Transverse colon (tissue), 4 donors: ENCODE measurements at places on chromosomes 2 and 18.

GRCh38 chr2:173271825-173272224 is 82.8 kb upstream of the CDCA7 start:
- no peaks in the 10 kb centered on the region for H3K4me1 ChIP-seq
- no peak overlapping the region for H3K4me3 ChIP-seq
- H3K36me3 ChIP-seq: peaks cover 4% of the 10 kb centered on the region
- no peak for DNase-seq
- no peak overlapping the region for H3K27ac ChIP-seq
- no peaks in the 10 kb centered on the region for H3K27me3 ChIP-seq

GRCh38 chr2:136363470-136363869 is 245.5 kb upstream of the CXCR4 start:
- no peak overlapping the region for H3K4me3 ChIP-seq
- H3K27me3 ChIP-seq: no peaks in the 10 kb centered on the region
- no peak for DNase-seq

DNA sequence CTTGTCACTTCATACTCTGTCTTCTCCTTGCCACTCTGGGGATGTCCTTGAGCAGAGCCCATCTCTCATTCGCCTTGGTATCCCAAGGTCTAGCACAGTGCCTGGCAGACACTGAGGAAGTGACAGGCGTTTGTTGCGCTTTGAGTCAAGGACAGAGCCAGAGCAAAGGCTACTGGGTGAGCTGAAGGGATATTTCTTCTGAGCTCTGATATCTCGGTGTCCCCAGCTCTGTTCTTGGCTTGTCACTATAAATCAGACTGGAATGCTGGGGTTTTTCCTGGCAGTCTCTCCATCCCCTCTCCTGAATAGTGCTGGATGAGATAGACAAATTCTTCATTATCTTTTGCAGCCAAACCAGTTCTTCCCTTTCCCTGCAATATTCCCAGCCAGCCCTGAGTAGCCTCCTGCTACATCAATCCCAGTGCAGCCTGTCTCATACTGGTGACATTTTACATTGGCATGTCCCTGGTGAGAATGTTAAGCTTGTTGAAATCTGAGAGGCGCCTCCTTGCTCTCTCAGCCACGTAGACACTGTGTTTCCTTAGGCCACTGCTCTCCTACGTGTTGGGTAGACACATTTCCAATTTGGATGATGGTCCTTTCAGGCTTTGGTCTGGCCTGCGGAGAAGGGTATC is 61.7 kb downstream of the CTIF start:
- no peaks in the 10 kb centered on the region for H3K36me3 ChIP-seq
- DNase-seq: no peak
- no peak overlapping the region for H3K4me3 ChIP-seq
- no peaks in the 10 kb centered on the region for H3K4me1 ChIP-seq
- H3K27ac ChIP-seq: no peak overlapping the region

GRCh38 chr2:9167718-9168657 is 38.6 kb upstream of the ASAP2 start:
- H3K36me3 ChIP-seq: no peaks in the 10 kb centered on the region
- peaks cover 8% of the 10 kb centered on the region for H3K4me1 ChIP-seq
- no peak overlapping the region for H3K27ac ChIP-seq
- DNase-seq: no peak

GRCh38 chr2:204743393-204743960 is 198.2 kb downstream of the PARD3B start:
- no peaks in the 10 kb centered on the region for H3K27me3 ChIP-seq
- no peak overlapping the region for H3K27ac ChIP-seq
- DNase-seq: no peak
- no peak overlapping the region for H3K4me3 ChIP-seq
- H3K36me3 ChIP-seq: peaks cover 3% of the 10 kb centered on the region
- no peaks in the 10 kb centered on the region for H3K4me1 ChIP-seq

GRCh38 chr2:109282865-109283264 is 153.9 kb downstream of the SH3RF3 start:
- peaks cover 5% of the 10 kb centered on the region for H3K4me1 ChIP-seq
- no peaks in the 10 kb centered on the region for H3K36me3 ChIP-seq
- no peak overlapping the region for H3K27ac ChIP-seq
- no peaks in the 10 kb centered on the region for H3K27me3 ChIP-seq

DNA sequence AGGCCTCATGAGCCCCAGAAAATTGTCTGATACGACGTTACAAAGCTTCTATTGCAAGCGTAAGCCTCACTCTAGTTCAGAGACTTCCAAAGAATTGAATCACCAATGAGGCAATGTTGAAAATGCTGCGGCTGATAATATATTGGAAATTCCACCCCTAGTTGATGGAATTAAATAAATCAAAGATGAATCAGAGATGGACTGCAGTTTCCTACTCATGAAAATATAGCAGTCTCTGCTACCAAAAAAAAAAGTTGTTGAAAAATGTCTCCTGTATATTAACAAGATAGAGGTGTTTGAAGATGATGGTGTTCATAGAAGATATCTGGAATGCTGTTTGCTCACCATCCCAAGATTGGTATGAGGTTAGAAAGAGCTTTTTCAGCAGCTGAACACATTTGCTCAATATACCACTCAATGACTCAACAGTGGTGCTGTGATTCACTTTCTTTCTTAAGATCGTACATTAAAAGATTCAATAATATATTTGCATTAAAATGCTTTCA is 99.8 kb upstream of the ARHGAP28 start:
- no peaks in the 10 kb centered on the region for H3K36me3 ChIP-seq
- H3K4me3 ChIP-seq: no peak overlapping the region
- H3K27me3 ChIP-seq: no peaks in the 10 kb centered on the region
- DNase-seq: no peak
- H3K27ac ChIP-seq: no peak overlapping the region

- no peaks in the 10 kb centered on the region for H3K4me1 ChIP-seq
- H3K27ac ChIP-seq: no peak overlapping the region
- no peak for DNase-seq
Observed at GRCh38 chr2:11121099-11121822, 34.0 kb upstream of the SLC66A3 start.

DNA sequence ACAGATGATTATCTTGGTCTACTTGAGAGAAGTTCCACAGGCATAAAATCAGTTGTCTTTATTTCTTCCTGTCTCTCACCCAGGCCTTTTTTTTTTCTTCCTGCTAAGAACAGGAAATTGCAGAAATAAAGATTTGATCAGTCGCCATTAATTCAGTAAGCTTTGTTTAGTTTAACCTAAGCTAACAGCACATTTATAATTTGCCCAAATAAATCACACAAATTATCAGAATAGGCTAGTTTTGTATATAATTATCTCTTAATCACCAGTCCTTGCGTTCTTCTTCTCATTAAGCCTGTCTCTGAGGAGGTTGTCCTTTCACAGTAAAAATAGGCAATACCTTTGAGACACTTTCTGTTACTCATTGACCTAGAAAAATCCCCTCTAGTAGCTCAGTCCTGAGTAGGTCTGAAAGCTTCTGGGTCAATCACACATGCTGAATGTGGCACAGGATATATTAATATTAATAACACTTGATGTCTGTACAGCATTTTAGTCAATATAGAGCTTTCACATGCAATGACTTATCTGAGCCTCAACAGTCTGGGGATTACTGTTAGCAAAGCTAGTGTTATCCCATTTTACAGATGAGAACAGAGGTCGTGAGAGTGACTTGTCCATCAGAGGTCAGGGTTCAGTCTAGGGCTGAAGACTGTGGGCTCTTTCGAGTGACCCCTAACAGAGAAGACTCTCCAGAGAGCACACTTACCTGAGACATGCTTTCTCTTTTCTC is 11.2 kb upstream of the STK17B start:
- no peaks in the 10 kb centered on the region for H3K36me3 ChIP-seq
- no peak overlapping the region for H3K4me3 ChIP-seq
- no peaks in the 10 kb centered on the region for H3K27me3 ChIP-seq
- peaks cover 10% of the 10 kb centered on the region for H3K4me1 ChIP-seq
- H3K27ac ChIP-seq: peak overlapping the region; percentile 41

DNA sequence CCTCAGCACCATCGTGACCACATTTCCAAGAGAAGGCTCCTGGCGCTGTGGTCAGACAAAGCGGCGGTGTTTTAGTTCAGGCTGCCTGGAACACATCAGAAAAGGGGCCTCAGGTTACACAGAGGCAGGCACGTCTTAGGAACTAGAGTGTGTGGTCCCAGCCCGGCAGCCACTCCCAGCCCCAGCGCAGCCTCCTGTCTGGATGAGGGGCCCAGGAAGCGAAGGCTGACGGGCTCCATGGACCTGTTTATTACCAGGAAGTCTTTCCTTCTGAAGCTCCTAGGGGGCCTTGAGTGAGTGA is 10.0 kb upstream of the GPR55 start:
- no peaks in the 10 kb centered on the region for H3K27me3 ChIP-seq
- H3K4me3 ChIP-seq: no peak overlapping the region
- no peaks in the 10 kb centered on the region for H3K36me3 ChIP-seq

GRCh38 chr2:14197293-14197692 is 435.2 kb upstream of the LRATD1 start:
- DNase-seq: no peak
- H3K36me3 ChIP-seq: no peaks in the 10 kb centered on the region
- no peak overlapping the region for H3K4me3 ChIP-seq
- no peaks in the 10 kb centered on the region for H3K4me1 ChIP-seq

DNA sequence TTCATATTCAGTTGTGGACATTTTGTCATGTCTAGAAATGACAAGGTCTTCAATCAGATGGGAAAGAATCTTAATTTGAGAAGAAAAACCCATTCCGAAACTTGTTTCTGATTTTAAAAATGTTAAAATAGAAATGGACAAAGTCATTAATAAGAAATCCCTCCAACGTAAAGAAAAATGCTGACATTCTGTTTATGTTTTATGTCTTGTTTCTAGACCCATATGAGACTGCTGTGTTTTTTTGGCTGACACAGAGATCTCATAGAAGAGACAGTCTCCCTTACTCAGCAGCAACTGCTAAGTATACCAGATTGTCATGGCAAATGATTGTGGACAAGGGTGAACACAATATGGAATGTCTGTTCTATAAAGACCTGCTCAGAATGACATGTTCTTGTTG is 538.5 kb downstream of the ZEB2 start:
- H3K27ac ChIP-seq: no peak overlapping the region
- no peak overlapping the region for H3K4me3 ChIP-seq
- no peak for DNase-seq
- H3K4me1 ChIP-seq: no peaks in the 10 kb centered on the region
- H3K36me3 ChIP-seq: no peaks in the 10 kb centered on the region

DNA sequence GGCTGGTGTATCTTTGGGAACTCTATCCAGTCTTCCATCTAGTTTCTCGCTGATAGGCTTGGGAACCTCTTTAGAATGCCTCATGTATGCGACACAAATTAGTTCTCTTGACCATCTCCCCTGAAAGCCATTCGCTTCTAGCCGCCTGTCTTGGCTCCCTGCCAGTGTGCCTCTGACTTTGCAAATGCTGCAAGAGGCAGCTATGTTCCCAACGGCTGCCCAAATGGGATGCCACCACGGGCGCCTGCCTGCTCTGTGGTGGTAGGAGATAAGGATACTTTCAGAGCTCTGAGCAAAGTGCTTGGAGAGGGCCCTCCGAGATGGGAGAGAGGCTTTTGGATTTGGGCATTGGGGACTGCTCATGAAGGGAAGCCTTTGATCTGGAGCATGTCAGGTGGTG is 77.7 kb upstream of the IGFBP5 start:
- H3K27ac ChIP-seq: no peak overlapping the region
- no peak overlapping the region for H3K4me3 ChIP-seq
- no peaks in the 10 kb centered on the region for H3K36me3 ChIP-seq
- DNase-seq: no peak
- H3K27me3 ChIP-seq: no peaks in the 10 kb centered on the region

- no peaks in the 10 kb centered on the region for H3K27me3 ChIP-seq
- no peak overlapping the region for H3K4me3 ChIP-seq
- peaks cover 15% of the 10 kb centered on the region for H3K36me3 ChIP-seq
- H3K27ac ChIP-seq: no peak overlapping the region
Observed at GRCh38 chr2:9405636-9406035, 17.7 kb downstream of the ITGB1BP1 start.

GRCh38 chr18:67540559-67540958 is 24.0 kb upstream of the DSEL start:
- no peak for DNase-seq
- H3K27ac ChIP-seq: no peak overlapping the region
- no peak overlapping the region for H3K4me3 ChIP-seq
- no peaks in the 10 kb centered on the region for H3K27me3 ChIP-seq
- H3K36me3 ChIP-seq: no peaks in the 10 kb centered on the region

- no peak for DNase-seq
- no peak overlapping the region for H3K27ac ChIP-seq
- no peaks in the 10 kb centered on the region for H3K36me3 ChIP-seq
Observed at GRCh38 chr2:33529771-33530481, 53.5 kb downstream of the RASGRP3 start.

- no peaks in the 10 kb centered on the region for H3K36me3 ChIP-seq
- no peak overlapping the region for H3K27ac ChIP-seq
- H3K27me3 ChIP-seq: no peaks in the 10 kb centered on the region
- H3K4me1 ChIP-seq: peaks cover 6% of the 10 kb centered on the region
- no peak overlapping the region for H3K4me3 ChIP-seq
- DNase-seq: no peak
Observed at GRCh38 chr2:156896294-156896693, 361.2 kb upstream of the GALNT5 start.

GRCh38 chr2:109375656-109376055 is 238.1 kb downstream of the SEPTIN10 start:
- DNase-seq: no peak
- H3K36me3 ChIP-seq: no peaks in the 10 kb centered on the region
- H3K4me3 ChIP-seq: no peak overlapping the region
- H3K27me3 ChIP-seq: no peaks in the 10 kb centered on the region
- peak overlapping the region; percentile 23 for H3K27ac ChIP-seq
- H3K4me1 ChIP-seq: no peaks in the 10 kb centered on the region

GRCh38 chr18:54278615-54279014 is 9.3 kb downstream of the POLI start:
- H3K4me3 ChIP-seq: no peak overlapping the region
- no peaks in the 10 kb centered on the region for H3K4me1 ChIP-seq
- DNase-seq: no peak
- no peak overlapping the region for H3K27ac ChIP-seq
- H3K36me3 ChIP-seq: peaks cover 2% of the 10 kb centered on the region

GRCh38 chr2:25129901-25130520 is 38.4 kb downstream of the POMC start:
- H3K36me3 ChIP-seq: no peaks in the 10 kb centered on the region
- H3K27me3 ChIP-seq: peaks cover 16% of the 10 kb centered on the region
- peaks cover 13% of the 10 kb centered on the region for H3K4me1 ChIP-seq
- no peak overlapping the region for H3K27ac ChIP-seq
- DNase-seq: no peak

GRCh38 chr2:174607584-174607983 is 10.0 kb upstream of the WIPF1 start:
- no peaks in the 10 kb centered on the region for H3K27me3 ChIP-seq
- peak overlapping the region; percentile 63 for H3K27ac ChIP-seq
- peaks cover 31% of the 10 kb centered on the region for H3K4me1 ChIP-seq
- no peaks in the 10 kb centered on the region for H3K36me3 ChIP-seq
- no peak for DNase-seq

- no peaks in the 10 kb centered on the region for H3K36me3 ChIP-seq
- H3K27me3 ChIP-seq: no peaks in the 10 kb centered on the region
- no peaks in the 10 kb centered on the region for H3K4me1 ChIP-seq
- no peak for DNase-seq
- no peak overlapping the region for H3K27ac ChIP-seq
- no peak overlapping the region for H3K4me3 ChIP-seq
Observed at GRCh38 chr18:46290440-46291020, 186.3 kb downstream of the HAUS1 start.
